ENCODE measurements at places on chromosomes 16 and 17. TPM values are rescaled to one million over a fixed set of nuclear protein-coding genes. Genes with fewer than 3 reads are reported as not detected.

ZNF276 gene
- 32.0 TPM for total RNA-seq

FKBP10 gene
- 164 TPM for total RNA-seq

NFAT5 gene
- total RNA-seq, result 33.0 TPM

SLC6A2 gene
- 0.50 TPM for total RNA-seq

KRTAP9-4 gene
- total RNA-seq, result not detected

Data from PC-9 (cell line).